Activated CD8-positive, alpha-beta memory T cell treated with anti-CD3 and anti-CD28 coated beads for 4 hours (primary cell): ENCODE measurements at places on chromosomes 3 and 15.
A peak's percentile ranks its signal among the peaks of the same experiment; 100 is the strongest.

GRCh38 chr3:12158387-12159226 is at the start of gene TIMP4:
Gene TIMP4, minus strand, starts transcription at chr3:12158912. Its CDS starts 72 bp downstream, at chr3:12158840.
- DNase-seq, result no peak

- no peak for DNase-seq
Observed at GRCh38 chr3:11381563-11381962, 109.4 kb downstream of the ATG7 start.

- DNase-seq, result no peak
Observed at GRCh38 chr3:71809321-71810026, 24.5 kb upstream of the PROK2 start.

DNA sequence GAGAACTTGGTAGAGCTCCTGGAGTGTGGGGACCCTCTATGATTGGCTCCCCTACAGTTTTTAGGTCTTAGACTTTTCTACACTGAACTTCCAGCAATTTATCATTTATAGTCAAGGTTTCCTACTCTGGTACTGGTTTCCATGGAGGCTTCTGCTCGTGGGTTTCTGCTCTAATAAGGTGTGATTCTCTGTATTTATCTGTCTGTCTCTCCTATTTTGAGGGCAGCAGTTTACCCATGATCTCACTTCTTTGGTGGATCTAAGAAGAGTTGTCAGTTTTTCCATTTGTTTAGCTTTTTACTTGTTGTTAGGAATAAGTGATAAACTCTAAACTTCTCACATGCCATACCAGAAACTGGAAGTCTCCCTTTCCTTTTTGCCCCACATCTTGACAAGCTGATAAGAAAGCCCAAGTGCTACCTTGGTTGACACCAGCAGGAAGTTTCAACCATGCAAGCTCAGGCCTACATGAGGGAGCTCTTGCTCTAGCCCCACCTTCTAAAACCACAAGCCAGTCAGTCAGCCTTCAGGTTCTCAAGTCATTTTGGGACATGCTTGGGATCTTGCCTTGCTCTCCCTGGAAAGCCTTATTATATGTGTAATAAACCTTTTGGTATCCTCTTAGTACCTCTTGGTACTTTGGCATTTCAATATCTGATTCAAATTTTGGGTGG is 10.0 kb downstream of the TIMMDC1 start:
- DNase-seq, result no peak

DNA sequence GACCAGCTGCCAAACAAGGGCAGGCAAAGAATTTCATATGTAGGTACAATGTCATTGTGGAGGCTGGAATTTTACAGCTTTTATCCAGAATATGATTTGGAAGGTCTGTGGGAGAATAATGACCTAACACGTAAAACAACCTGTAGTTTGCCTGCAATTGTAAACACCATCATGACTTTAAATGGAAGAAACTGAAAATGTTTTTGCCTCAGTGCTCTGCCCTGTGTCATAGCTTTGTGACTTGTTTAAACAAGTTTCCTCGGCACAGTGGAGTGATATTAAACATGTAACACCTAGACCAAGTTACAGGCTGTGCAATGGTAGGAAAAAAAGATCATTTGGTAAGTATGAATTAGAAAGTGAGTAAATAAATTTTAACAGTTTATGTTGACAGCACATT is 171.6 kb upstream of the MBNL1 start:
- no peak for DNase-seq

GRCh38 chr15:56248311-56248992 is 4.8 kb upstream of the RFX7 start:
- DNase-seq, result no peak

DNA sequence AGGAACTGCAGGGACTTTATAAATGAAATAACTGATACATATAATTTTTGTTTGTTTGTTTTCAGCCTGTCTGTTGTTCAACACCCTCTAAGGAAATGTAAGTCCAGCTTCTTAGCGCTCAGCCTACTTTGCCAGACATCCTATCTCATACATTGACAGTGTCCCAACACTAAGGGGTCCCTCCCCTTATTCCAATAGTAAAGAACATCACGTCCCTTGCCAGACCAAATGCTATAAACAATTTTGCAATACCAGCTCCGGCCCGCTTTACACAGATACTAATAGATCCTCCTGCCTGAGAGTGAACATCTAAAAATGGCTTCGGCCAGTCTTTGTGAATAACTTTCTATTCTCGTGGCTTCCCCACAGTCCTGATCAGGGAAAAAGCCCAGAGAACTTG is 4.5 kb upstream of the TAFA4 start:
- no peak for DNase-seq

DNA sequence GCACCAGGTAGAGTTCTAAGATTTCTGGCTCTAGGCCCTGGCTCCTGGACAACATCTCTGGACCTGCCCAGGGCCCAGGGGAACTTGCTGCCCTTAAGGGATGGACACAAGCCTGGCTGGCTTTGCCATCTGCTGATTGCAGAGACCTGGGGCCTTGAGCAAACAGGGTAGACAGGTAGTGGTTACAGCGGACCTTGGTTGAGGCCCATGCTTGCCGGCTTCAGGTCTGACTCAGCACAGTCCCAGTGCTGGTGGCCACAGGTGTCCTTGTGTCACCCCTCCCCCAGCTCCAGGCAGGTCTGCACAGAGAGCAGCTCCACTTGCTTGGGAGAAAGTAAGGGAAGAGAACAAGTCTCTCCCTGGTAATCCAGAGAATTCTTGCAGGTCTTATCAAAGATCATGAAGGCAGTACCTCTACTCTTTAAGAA is 15.9 kb upstream of the ACTL6A start:
- DNase-seq, result no peak

DNA sequence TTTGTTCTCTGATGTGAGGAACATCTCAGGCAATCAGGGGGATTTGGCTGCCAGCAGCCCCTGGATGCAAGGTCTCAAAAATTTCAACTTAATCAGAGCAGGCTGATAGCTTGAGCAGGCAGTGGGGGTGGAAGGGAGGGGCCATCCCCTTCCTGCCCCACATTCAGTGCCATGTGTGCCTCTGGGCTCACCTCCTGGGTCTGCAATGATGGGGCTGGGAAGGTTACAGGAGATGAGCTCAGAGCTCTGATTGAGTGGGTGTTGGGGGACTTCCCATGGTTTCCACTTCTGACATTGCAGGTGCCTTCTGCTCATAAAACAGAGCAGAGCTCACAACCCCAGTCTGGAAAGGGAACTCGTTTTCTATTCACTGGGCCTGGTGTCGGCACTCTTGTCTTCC is 37.0 kb downstream of the PARP16 start:
- peak; percentile 42 for DNase-seq

GRCh38 chr3:163785693-163786092 is 1292.6 kb downstream of the SI start:
- no peak for DNase-seq

- no peak for DNase-seq
Observed at GRCh38 chr3:149848238-149848637, 35.2 kb downstream of the RNF13 start.

GRCh38 chr3:50503504-50504342 is at the start of gene CACNA2D2:
Gene CACNA2D2, minus strand, starts transcription at chr3:50503634. Its CDS starts 211 bp downstream, at chr3:50503423.
- peak; percentile 35 for DNase-seq

GRCh38 chr3:557972-558371 is 361.4 kb downstream of the CHL1 start:
- DNase-seq, result no peak

DNA sequence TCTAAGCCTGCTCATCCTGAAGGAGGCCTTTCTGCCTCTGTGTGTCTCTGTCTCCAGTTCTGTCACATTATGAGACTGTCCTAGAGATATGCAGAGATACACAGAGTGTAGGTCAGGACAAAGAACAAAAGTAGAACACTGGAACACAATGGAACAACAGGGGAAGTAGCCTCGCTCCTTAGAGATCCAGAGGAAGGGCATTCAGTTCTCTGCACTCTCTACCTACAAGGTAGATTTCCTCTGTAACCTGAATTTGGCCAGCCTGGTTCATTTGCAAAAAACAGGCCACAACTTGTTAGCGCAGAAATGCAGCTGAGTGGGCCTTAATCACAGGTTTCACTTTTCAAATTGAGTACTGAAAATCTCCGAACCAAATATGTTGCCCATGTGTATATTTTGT is 19.4 kb downstream of the NEK10 start:
- no peak for DNase-seq

DNA sequence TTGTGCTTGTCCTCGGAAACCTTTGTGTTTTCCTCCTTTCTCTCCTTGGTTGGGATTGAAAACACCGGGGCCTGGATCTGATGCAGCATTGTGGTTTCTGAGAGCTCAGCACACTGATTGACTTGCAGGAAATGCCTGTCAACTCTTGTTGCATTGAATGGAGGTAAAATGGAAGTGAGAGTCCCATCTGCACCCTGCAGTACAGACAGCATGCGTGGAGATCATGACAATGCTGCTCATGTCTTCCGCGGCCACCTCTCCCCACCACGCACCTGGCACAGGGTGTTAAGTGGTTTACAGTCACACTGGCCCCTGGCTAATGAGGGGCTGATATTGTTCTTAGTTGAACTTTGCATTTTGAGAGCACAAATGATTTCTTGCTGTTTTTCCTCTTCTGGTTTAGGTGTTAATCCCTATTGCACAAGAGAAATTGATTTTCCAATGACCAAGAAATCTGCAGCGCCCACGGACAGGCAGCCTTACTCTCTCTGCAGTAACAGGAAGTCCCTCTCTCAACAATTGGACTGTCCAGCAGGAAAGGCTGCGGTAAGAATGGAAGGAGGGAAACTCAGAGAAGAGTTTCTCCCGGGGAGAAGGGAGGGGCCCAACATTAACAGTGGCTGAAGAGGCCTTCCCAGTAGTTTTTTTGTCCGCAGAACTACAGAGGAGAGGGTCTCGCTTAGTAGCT is 58.5 kb downstream of the STARD5 start:
- no peak for DNase-seq

- no peak for DNase-seq
Observed at GRCh38 chr15:67322481-67322880, 67.9 kb downstream of the IQCH start.

DNA sequence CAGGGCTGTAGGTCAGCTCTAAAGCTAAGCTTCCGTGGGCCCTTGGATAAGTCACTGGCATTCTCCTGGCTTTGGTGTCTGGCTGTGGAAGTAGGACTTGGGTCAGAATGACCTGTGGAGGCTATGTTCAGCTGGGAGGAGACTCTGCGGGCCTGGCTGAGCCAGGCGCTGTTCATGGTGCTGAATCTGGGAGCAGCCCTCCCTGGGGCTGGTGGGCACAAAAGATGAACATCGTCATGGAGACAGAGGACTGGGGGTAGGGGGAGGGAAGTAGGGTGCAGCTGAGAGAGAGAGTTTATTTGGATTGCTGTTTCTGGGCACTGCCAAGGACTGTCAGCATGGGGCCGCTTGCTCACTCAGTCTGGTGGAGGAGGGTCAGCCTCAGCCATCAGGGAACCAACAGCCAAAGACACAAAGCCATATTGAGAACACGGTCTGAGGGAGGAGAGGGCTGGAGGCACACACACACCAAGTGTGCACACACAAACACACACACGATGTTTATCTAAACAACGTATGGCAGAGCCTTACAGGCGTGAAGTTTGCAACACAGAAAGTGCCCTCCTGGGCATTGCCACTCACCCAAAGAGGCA is 120.7 kb upstream of the LINGO1 start:
- DNase-seq, result no peak

DNA sequence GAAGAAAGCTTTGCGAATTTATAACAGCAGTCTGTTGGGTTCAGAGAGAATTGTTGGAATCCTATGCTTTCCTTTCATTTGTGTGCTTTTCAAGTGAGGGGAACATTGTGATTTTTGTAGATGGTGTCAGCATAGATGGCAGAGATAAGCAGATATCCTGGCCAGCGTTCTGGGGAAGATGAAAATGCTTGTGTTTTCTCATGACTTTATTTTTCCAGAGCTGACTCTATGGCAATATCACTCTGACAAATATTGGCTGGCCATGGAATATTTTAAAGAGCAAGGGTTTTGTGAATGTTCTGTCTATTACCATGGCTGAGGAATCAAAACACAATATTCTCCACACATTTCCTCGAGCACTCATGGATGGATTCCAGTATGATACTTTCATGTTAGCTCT is 108.8 kb downstream of the MITF start:
- no peak for DNase-seq

- DNase-seq, result no peak
Observed at GRCh38 chr15:39313467-39313866, 267.4 kb upstream of the THBS1 start.

DNA sequence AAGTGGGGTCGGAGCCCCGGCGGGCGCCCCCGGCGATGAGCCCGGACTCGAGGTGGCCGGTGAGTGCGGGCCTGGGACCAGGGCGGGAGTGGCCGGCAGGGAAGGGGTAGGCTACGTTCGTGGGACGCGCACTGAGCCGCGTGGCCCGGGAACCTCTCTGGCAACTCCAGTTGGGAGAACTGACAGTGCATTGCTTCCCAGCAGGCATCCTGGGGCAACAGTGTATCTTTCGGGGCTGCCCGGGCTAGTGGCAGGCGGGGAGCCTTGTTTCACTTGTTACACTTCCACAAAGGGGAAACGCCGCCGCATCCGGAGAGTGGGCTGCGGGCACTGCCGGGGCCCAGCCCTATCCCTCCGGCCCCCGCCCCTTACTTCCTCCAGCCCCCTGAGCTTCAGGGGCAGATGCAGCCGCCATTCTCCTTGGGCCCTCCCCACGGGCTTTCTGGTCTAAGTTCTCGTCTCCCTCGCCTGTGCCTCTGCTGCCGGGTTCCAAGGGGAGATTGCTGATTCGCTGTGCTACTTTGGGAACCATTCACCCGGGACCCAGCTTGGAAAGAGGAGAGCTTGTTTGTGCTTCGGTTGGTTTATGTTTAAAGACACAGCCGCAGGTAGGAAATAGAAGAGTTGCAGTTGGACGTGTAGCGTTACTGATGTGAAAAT is 675 bp downstream of the BRPF1 start:
- DNase-seq, result no peak

DNA sequence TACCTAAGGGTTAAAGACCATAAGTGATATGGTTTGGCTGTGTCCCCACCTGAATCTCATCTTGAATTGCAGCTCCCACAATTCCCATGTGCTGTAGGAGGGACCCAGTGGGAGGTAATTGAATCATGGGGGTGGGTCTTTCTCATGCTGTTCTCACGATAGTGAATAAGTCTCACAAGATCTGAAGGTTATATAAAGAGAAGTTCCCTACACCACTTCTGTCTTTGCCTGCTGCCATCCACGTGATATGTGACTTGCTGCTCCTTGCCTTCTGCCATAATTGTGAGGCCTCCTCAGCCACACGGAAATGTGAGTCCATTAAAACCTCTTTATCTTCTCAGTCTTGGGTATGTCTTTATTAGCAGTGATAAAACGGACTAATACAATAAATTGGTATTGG is 75.0 kb upstream of the CADPS start:
- DNase-seq, result no peak

DNA sequence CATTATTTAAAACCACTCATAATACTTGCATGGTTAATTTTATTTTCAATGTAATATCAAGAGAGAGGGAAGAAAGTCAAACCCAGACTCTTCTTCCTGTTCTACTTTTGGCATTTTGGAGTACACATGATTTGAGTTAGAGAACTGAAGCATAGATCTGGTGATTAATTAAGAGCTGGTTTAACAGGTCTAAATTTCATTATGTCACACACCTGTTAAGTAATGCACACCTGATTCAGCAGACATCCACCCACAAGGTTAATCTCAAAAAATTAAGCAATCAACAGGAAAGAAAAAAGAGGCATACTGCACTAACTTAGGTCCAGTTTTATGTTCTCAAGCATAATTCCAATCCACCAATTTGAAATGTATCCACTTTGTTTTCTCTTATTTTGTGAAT is 101.1 kb upstream of the ICE2 start:
- DNase-seq, result no peak

GRCh38 chr3:65531499-65531898 is 507.2 kb downstream of the MAGI1 start:
- DNase-seq, result no peak
